ENCODE measurements at places on chromosomes 16 and 17.

DNA sequence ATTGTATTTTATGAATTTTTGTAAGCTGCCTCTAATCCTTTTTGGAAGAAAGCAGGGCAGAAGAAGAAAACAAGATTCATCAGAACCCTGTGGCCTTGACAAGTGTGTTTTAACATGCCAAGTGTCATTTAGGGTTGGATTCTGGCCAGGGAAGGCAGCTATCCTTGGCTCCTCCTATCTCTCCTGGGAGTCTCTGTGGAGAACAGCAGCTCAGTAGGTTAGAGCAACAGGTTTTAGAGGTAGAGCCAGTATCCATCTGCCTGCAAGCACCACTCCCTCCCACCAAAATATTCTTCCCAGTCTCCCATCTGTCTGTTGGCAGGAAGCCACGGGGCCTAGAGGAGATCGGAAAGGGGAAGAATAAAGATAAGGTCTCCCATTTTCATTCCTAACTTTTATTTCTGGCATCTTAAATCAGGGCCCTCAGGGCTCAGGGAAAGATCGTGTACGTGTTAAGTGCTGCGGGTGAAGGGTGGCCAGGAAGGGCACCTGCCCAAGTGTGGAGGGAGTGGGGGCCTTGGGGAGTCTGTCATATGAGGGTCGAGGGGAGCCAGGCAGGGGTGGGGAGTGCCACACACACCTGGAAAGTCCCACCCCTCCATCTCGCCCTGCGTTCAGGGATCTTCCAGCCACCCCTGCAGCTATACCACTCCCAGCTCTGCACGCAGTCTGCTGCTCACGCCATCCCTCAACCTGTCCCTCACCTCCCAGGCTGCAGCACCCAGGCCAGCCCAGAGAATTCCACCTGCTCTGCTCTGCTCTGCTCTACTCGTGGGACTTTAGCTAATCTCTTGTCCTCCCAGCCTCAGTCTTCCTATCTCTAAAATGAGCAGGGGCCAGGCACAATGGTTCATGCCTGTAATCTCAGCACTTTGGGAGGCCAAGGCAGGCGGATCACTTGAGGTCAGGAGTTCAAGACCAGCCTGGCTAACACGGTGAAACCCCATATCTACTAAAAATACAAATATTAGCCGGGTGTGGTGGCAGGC is 17.1 kb upstream of the CPSF4L start:
- DNase-seq = no peak

- no peak for DNase-seq
Observed at GRCh38 chr17:56806949-56807348, 26.8 kb downstream of the C17orf67 start.

DNA sequence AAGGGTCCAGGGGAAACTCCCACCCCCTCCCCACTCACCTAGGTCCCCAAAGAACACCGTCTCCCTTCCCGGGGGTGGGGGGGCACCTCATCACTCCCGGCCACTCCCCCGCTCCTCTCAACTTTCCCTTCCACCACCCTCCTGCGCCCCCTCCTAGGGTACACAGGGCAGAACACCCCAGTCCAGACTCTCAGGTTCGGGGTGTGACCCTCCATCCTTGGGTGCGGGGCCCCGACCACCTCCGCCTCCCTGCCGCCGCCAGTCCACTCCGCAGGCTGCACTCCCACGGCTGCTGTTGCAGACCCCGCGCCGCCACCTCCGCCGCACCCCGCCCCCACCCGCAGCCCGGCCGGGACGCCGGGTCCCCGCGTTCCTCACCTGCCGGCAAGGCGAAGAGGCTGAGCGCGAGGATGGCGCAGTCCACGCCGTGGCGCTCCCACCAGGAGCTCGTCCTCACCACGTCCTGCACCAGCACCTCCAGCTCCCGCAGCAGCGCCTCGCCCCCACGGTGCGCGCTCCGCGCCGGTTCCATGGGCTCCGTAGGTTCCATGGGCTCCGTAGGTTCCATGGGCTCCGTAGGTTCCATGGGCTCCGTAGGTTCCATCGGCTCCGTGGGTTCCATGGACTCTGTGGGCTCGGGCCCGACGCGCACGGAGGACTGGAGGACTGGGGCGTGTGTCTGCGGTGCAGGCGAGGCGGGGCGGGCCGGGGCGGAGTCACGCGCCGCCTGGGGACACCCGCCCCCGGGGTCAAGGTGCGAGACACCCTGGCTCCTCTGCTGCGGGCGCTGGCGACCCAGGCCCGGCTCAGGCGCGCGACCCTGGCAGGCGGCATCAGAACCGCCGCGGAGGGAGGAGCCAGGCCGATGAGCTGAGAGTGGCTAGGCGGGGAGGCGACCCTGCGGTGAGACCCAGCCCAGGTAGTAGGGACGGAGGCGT is at the start of gene FADS6:
Gene FADS6, minus strand, starts transcription at position 660 of the 938 bp plus-strand sequence. Its CDS starts 38 bp downstream, at position 622.
- DNase-seq = no peak

DNA sequence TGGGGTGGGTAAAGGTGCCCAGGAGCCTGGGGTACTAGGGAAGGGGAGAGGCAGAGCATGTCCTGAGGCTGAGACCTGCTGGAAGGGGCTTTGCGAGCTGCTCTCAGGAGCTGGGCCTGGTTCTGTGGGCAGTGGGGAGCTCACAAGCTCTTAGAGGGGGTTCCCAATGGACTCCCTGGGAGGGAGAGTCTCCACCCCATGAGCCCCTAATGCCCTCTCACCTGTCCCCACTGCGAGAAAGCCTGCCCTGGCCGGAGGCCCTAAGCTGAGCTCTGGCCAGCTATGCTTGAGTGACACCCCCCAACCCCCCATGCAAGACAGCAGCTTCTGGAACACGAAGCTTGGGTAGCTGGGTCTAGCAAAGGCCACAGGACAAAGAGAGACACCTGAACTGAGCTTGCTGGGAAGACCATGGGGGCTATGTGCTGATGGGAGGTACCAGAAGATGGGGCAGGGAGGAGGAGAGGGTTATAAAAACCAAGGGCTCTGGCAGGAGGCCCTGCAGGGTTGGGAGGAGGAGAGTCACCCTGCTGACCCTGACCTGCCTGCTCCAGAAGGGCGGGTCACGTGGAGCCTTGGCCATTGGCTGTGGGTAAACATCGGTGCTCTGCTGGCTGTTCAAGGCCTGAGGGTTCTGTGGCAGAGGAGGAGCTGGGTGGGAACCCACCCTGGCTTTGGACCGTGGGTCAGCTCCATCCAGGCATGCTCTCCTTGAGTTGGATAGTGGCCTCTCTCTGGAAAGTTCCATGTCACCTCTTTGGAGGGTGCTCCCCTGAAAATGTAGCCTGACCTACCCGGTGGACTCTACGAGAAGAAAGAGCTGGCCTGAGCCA is 106.7 kb downstream of the RAB11FIP4 start:
- DNase-seq = no peak
